ENCODE measurements at places on chromosomes 11 and 22. TPM values are rescaled to one million over a fixed set of nuclear protein-coding genes. Genes with fewer than 3 reads are reported as not detected.

GRCh38 chr22:35592418-35592967 is 24.6 kb downstream of the MB start:
- H3K27ac ChIP-seq = peak overlapping the region; percentile 90
- no peaks in the 10 kb centered on the region for H3K36me3 ChIP-seq
- no peak overlapping the region for H3K4me3 ChIP-seq
- no peaks in the 10 kb centered on the region for H3K27me3 ChIP-seq

GRCh38 chr22:30054067-30054763 is 26.0 kb upstream of the HORMAD2 start:
- H3K27ac ChIP-seq = peak overlapping the region; percentile 28
- no peaks in the 10 kb centered on the region for H3K27me3 ChIP-seq
- peaks cover 14% of the 10 kb centered on the region for H3K4me1 ChIP-seq

- H3K27me3 ChIP-seq = no peaks in the 10 kb centered on the region
- no peak for DNase-seq
- H3K27ac ChIP-seq = no peak overlapping the region
- no peak overlapping the region for H3K4me3 ChIP-seq
- peaks cover 8% of the 10 kb centered on the region for H3K36me3 ChIP-seq
Observed at GRCh38 chr22:42560781-42561180, 7.0 kb downstream of the SERHL2 start.

The SLC22A8 gene
- total RNA-seq = not detected

DNA sequence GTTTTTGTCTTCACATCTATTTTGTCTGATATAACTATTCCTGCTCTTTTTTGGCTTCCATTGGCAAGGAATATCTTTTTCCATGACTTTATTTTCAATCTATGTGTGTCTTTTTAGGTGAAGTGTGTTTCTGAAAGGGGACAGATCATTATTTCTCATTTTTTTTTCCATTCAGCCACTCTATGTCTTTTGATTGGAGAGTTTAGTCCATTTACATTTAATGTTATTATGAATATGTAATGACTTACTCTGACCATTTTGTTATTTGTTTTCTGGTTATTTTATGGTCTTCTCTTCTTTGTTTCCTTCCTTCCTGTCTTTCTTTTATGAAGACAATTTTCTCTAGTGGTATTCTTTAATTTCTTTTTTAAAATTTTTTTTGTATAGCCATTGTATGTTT is 178.6 kb upstream of the CNTN5 start:
- no peak overlapping the region for H3K4me3 ChIP-seq
- H3K36me3 ChIP-seq = no peaks in the 10 kb centered on the region
- H3K27ac ChIP-seq = no peak overlapping the region
- H3K27me3 ChIP-seq = no peaks in the 10 kb centered on the region
- DNase-seq = no peak
- no peaks in the 10 kb centered on the region for H3K4me1 ChIP-seq

The SERPIND1 gene
- total RNA-seq = 0.16 TPM

GRCh38 chr11:61334434-61335354 is 1.7 kb downstream of the TKFC start:
- no peak overlapping the region for H3K4me3 ChIP-seq
- peak overlapping the region; percentile 6 for H3K27ac ChIP-seq
- H3K4me1 ChIP-seq = peaks cover 53% of the 10 kb centered on the region
- no peak for DNase-seq

GRCh38 chr11:36333897-36334296 is 37.8 kb downstream of the PRR5L start:
- no peaks in the 10 kb centered on the region for H3K4me1 ChIP-seq
- no peaks in the 10 kb centered on the region for H3K36me3 ChIP-seq
- H3K27ac ChIP-seq = no peak overlapping the region
- no peak for DNase-seq

GRCh38 chr22:33873186-33873585 is 47.1 kb downstream of the LARGE1 start:
- H3K36me3 ChIP-seq = no peaks in the 10 kb centered on the region
- H3K27ac ChIP-seq = peak overlapping the region; percentile 89
- H3K27me3 ChIP-seq = no peaks in the 10 kb centered on the region
- peaks cover 87% of the 10 kb centered on the region for H3K4me1 ChIP-seq
- peak; percentile 53 for DNase-seq

GRCh38 chr11:44509296-44509695 is 56.2 kb upstream of the CD82 start:
- no peaks in the 10 kb centered on the region for H3K36me3 ChIP-seq
- H3K27me3 ChIP-seq = peaks cover 10% of the 10 kb centered on the region
- H3K27ac ChIP-seq = no peak overlapping the region

DNA sequence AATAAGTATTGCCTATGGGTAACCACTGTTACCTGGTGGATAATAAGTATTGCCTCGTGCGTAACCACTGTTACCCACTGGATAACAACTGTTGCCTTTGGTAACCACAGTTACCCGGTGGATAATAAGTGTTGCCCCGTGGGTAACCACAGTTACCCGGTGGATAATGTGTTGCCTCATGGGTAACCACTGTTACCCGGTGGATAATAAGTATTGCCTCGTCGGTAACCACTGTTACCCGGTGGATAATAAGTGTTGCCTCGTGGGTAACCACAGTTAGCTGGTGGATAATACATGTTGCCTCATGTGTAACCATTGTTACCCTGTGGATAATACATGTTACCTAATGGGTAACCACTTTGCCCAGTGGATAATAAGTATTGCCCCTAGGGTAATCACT is 9.8 kb upstream of the NXPE4 start:
- H3K4me1 ChIP-seq = no peaks in the 10 kb centered on the region
- no peak overlapping the region for H3K4me3 ChIP-seq

The OR52B6 gene
- not detected for total RNA-seq

The CCDC15 gene
- 0.25 TPM for total RNA-seq

The BCR gene
- total RNA-seq = 26.7 TPM

GRCh38 chr11:103397369-103397768 is 288.1 kb downstream of the DYNC2H1 start:
- H3K36me3 ChIP-seq = peaks cover 16% of the 10 kb centered on the region
- no peaks in the 10 kb centered on the region for H3K27me3 ChIP-seq
- H3K4me3 ChIP-seq = no peak overlapping the region
- H3K4me1 ChIP-seq = no peaks in the 10 kb centered on the region
- H3K27ac ChIP-seq = no peak overlapping the region
- no peak for DNase-seq

DNA sequence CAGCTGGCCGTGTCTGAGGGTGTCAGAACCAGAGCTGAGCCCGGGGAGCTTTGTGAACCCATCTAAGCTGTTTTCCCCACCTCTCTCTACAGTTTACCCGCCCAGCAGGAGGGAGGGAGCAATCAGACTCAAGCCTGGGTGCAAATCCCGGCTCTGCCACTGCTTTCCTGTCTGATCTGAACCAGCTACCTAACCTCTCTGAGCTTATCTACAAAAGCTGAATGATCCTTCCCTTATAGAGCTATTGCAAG is 252 bp downstream of the APOL2 start:
- H3K27me3 ChIP-seq = no peaks in the 10 kb centered on the region
- peak overlapping the region; percentile 74 for H3K4me3 ChIP-seq
- DNase-seq = no peak
- peak overlapping the region; percentile 93 for H3K27ac ChIP-seq
- peaks cover 66% of the 10 kb centered on the region for H3K4me1 ChIP-seq

The HTR3B gene
- total RNA-seq = not detected

The SCGB2A2 gene
- not detected for total RNA-seq

GRCh38 chr11:128832121-128832497 is 35.0 kb downstream of the KCNJ1 start:
- H3K4me3 ChIP-seq = no peak overlapping the region
- H3K36me3 ChIP-seq = no peaks in the 10 kb centered on the region
- no peak overlapping the region for H3K27ac ChIP-seq
- peaks cover 43% of the 10 kb centered on the region for H3K4me1 ChIP-seq
- H3K27me3 ChIP-seq = no peaks in the 10 kb centered on the region
- no peak for DNase-seq

The LSP1 gene
- total RNA-seq = 19.7 TPM

The PAAF1 gene
- 13.5 TPM for total RNA-seq

GRCh38 chr11:19080579-19080993 is 20.1 kb upstream of the MRGPRX2 start:
- H3K27me3 ChIP-seq = no peaks in the 10 kb centered on the region
- no peaks in the 10 kb centered on the region for H3K36me3 ChIP-seq
- H3K4me3 ChIP-seq = no peak overlapping the region
- peaks cover 5% of the 10 kb centered on the region for H3K4me1 ChIP-seq
- no peak for DNase-seq

GRCh38 chr22:44089717-44090570 is 65.8 kb downstream of the PARVB start:
- H3K4me1 ChIP-seq = peaks cover 55% of the 10 kb centered on the region
- no peak overlapping the region for H3K4me3 ChIP-seq
- H3K36me3 ChIP-seq = peaks cover 14% of the 10 kb centered on the region
- no peak for DNase-seq
- H3K27ac ChIP-seq = peak overlapping the region; percentile 55
- H3K27me3 ChIP-seq = no peaks in the 10 kb centered on the region

The PPFIA1 gene
- 45.3 TPM for total RNA-seq

The OR2AG1 gene
- total RNA-seq = not detected

- no peak overlapping the region for H3K27ac ChIP-seq
- DNase-seq = no peak
- peaks cover 17% of the 10 kb centered on the region for H3K4me1 ChIP-seq
- no peak overlapping the region for H3K4me3 ChIP-seq
- peaks cover 19% of the 10 kb centered on the region for H3K27me3 ChIP-seq
- H3K36me3 ChIP-seq = no peaks in the 10 kb centered on the region
Observed at GRCh38 chr11:125945011-125945796, 640 bp upstream of the VSIG10L2 start.

GRCh38 chr11:1297576-1298473 is 11.6 kb downstream of the TOLLIP start:
- peak overlapping the region; percentile 55 for H3K27ac ChIP-seq
- peaks cover 61% of the 10 kb centered on the region for H3K4me1 ChIP-seq
- H3K4me3 ChIP-seq = no peak overlapping the region
- no peak for DNase-seq
- H3K27me3 ChIP-seq = no peaks in the 10 kb centered on the region

The CDKN1C gene
- total RNA-seq = 33.0 TPM

The TSPAN18 gene
- total RNA-seq = 129 TPM

DNA sequence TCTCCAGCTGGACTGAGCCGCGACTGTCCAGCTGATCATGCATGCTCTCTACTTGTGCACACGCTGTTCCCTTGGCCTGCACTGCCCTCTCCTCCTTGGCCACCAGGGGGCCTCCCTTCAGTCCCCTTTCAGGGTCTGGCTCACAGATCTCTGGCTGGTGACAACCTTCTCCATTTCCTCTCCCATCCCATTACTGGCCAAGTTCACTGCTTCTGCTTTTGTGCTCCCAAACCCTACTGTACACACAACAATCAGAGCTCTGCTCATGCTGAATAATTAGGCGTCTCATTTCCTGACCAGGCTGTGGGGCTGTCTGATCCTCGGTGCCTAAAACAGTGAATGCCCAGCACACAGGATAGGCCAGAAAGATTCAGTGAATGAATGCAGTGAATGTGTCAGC is 224.0 kb upstream of the NARS2 start:
- no peak overlapping the region for H3K27ac ChIP-seq
- H3K4me3 ChIP-seq = no peak overlapping the region
- H3K36me3 ChIP-seq = no peaks in the 10 kb centered on the region
- H3K27me3 ChIP-seq = no peaks in the 10 kb centered on the region
- H3K4me1 ChIP-seq = peaks cover 29% of the 10 kb centered on the region

DNA sequence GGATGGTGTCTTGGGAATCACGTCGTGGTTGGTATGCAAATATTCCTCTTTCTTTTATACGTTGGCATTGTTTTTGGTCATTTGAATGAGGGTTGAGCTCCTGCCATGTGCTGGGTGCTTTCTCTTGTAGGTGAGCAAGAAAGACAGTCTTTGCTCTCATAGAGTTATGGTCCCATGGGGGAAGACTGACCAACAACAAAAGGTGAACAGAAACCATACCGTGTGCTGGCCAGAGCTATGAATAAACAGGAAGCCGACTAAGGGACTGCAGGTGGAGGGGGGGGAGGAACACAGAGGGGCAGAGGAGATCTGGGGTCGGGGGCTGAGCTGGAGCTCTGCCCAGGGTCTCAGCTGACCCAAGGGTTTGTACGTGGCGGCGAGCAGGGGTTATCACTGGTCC is 245.3 kb downstream of the CTTN start:
- no peak overlapping the region for H3K27ac ChIP-seq
- no peaks in the 10 kb centered on the region for H3K36me3 ChIP-seq
- H3K4me1 ChIP-seq = no peaks in the 10 kb centered on the region
- no peak for DNase-seq
- peaks cover 93% of the 10 kb centered on the region for H3K27me3 ChIP-seq
- no peak overlapping the region for H3K4me3 ChIP-seq

The RASD2 gene
- total RNA-seq = 5.0 TPM

The LRRN4CL gene
- 2.7 TPM for total RNA-seq

DNA sequence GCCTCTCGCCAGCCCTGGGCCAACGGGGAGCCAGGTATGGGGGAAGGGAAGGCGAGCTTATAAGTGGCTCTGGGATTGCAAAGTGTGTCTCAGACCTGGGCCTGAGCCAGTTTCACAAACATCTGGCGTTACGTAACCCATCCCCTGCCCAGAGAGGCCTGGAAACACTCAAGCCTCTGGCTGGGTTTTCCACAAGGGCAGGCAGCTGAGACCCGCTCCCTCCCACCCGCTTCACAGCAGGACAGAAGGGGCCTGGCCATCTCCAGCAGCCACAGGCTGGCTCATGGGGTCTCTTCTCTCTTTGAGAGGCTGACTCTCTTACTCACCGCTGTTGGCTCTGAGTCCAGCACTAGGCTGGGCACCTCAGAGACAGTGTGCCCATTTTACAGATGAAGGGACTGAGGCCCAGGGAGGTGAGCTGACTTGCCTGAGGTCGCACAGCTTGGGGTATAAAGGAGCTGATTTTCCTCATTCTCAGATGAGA is 44.5 kb downstream of the TRIOBP start:
- no peaks in the 10 kb centered on the region for H3K36me3 ChIP-seq
- no peak overlapping the region for H3K4me3 ChIP-seq
- peak overlapping the region; percentile 70 for H3K27ac ChIP-seq
- DNase-seq = peak; percentile 89
- H3K27me3 ChIP-seq = no peaks in the 10 kb centered on the region

The POTEH gene
- total RNA-seq = not detected

- no peaks in the 10 kb centered on the region for H3K36me3 ChIP-seq
- no peaks in the 10 kb centered on the region for H3K4me1 ChIP-seq
- H3K27ac ChIP-seq = no peak overlapping the region
- no peak overlapping the region for H3K4me3 ChIP-seq
Observed at GRCh38 chr11:31001427-31001826, 368.1 kb downstream of the DCDC1 start.
